ENCODE measurements at places on chromosomes 2 and 18. TPM values are rescaled to one million over a fixed set of nuclear protein-coding genes. Genes with fewer than 3 reads are reported as not detected.

The NCKAP1 gene
- 82.5 TPM for total RNA-seq

- no peak for DNase-seq
Observed at GRCh38 chr2:109421101-109421500, 192.7 kb downstream of the SEPTIN10 start.

GRCh38 chr2:223570784-223571183, 31.4 kb downstream of the SCG2 start:
- no peak for DNase-seq

- no peak for DNase-seq
Observed at GRCh38 chr18:32300914-32301313, 111.1 kb downstream of the MEP1B start.

- no peak for DNase-seq
Observed at GRCh38 chr2:64605026-64605471, 48.7 kb downstream of the SERTAD2 start.

The C2orf66 gene
- 0.30 TPM for total RNA-seq

All from upper lobe of left lung (tissue), 6 donors.